ENCODE measurements at places on chromosomes 7 and 10.

DNA sequence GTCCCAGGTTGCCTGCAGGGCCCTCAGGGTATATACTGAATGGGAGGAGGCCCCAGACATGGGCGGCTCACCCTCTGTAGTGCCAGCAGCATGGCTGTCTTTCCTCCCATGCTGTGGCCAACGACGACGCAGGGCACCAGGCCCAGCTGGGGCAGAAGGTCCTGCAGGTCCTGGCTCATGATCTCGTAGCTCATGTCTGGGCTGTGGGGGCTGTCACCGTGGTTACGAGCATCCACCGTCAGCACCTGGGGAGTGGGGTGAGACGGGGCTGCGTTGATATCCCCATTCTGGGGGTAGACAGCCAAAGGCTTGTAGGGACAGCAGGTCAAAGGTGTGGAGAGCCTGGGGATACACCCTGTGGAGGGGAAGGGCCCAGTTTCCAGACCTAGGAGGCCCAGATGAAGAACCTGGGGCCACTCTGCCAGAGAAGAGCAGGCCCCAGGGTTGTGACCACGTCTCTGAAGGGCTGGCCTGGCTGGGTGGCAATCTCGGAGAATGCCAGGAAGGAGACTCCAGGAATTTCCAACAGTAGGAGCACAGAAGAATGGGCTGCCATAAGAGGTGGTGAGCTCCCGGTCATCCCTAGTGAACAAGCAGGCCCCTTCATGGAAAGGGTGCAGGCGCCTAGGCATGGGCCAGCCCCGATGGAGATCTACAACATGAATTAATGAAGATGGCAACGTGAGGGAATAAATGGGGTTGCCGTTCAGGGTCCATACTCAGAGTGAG is 947 bp downstream of the ABHD11 start:
- no peak for DNase-seq

DNA sequence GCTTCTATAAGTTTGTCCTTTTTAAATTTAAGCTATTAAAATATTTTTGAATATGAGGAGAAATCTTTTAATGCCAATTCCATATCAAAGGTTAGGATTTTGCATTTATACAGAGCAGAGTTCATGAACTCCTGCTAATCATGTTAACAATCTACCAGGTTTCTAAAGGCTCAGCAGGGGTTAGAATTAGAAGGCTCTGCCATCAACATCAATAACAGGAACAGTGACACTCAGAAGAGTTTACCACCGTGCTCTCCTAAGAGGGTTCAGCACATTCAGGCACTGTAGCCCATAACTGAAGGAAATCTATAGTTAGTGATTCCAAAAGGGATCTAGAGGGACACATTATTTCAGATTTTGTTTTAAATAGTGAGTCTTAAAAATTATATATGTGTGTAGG is 100.1 kb downstream of the HOXA1 start:
- DNase-seq = peak; percentile 22

GRCh38 chr10:70493660-70494234 is 15.2 kb downstream of the PALD1 start:
- no peak for DNase-seq

- DNase-seq = no peak
Observed at GRCh38 chr10:99730026-99730425, 1.9 kb downstream of the COX15 start.

DNA sequence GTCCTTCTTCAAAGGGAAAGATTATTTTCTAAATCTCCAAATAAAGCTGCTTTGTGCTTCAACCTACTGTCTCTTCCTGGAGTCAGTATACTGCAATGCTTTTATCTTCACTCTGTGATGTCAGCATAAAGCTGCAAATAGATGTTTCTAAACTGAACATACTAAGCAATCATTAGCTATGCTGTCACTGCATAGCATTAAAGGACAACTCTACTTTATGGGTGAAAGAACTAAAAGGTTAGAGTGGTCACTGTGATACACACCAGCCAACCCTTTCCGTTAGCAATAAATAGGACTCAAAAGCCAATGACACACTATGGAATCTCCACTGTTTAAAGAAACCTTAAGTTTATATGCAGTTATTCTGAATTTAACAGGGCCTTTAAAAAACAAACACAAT is 1.8 kb downstream of the CCDC186 start:
- no peak for DNase-seq

DNA sequence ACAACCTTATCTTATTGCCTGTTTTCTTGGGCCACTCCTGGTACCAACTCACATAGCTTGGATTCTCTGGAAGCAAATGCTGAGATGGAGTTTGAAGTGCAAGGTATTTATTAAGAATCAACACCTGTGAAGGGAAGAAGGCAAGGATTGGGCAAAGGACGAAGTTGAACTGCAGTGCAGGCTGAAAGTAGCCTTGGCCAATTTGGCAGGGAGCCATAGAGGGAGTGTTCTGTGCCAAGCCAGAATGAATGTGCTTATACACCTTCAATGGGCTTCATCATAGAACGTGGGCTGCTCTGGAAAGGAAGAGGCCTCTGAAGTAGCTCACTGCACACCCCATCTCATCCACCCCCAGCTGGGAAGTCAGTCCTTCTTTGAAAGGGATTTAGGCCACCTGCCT is 79.8 kb upstream of the IFRD1 start:
- DNase-seq = no peak

GRCh38 chr7:157477550-157478212 is 140.9 kb downstream of the DNAJB6 start:
- DNase-seq = no peak

DNA sequence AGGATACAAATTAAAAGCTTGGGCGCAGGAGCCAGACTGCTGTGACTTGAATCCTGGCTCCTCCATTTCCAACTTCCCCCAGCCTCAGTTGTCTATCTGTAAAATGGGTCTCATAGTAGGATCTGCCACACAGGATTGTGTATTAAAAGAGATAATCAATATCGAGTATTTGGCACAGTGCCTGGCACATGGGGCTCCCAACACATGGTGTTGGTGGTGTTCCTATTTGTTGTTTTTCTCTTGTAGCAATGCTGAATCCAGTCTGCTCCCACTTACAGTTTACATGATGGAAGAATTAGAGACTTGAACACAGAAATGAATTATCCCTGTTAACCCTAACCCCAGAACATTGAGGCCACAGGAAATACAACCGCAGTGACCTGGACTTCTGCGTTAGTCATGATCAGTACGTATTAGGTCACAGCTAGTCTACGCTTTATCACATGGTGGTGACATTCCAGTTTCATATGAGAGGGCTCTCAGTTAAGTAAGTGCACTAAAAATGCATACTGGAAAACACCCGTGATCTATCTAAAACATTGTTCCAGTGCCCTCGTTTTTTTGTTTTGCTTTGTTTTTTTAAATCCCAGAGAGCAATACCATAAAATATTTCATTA is 169.5 kb upstream of the KLF14 start:
- DNase-seq = no peak

GRCh38 chr10:125265579-125265955 is 105.2 kb upstream of the CTBP2 start:
- no peak for DNase-seq

- DNase-seq = no peak
Observed at GRCh38 chr7:82167558-82168314, 275.8 kb downstream of the CACNA2D1 start.

DNA sequence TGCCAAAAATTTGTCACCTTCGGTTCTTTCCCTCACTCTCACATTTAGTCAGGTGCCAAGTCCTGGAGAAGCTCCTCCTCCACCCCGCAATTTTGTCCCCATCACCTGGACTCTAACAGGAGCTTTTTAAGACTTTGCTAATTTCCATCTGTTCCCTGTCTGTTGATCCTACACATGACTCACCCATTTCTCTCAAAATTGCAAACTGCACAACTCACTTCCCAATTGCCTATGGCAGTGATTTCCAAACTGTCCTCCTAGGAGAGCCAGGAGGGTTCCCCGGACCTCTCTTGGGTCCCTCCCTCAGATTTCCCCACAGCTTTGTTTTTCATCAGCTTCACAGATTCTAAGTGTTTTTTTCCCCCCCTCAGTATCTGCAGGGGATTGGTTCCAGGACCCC is 120.3 kb downstream of the WNT2 start:
- no peak for DNase-seq

DNA sequence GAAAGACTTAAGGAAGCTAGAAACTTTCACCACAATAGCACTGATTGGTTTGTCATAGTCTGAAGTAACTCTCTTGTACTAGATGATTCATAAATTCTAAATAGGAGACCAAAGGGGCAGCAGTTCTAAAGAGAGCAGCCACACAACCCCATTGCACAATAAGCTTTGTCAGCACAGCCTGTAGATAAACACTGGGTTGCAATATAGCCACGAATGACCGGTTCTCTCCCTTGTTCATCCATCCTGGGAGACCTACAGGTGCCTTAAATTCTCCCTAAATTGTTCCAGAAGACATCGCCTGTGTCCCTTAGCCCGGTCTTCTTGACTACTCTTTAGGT is 167.0 kb downstream of the SNX13 start:
- no peak for DNase-seq

DNA sequence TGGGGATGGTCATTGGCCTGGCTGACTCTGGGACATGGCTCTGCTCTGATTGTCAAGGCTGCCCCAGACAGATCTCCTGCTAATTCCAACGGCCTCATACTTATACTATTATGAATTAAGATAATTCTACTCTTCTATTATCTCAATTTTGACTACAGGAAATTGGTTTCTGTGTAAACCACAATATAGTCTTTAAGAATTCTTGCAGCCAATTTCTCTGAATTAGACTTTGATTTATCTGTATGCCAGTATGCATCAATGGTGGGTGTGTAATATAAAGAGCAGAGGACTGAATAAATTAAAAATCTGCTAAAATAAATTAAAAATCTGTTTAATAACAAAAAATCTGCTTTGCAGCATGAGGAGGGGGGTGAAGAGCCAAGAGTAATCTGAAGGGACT is 27.0 kb downstream of the HIBADH start:
- DNase-seq = no peak

DNA sequence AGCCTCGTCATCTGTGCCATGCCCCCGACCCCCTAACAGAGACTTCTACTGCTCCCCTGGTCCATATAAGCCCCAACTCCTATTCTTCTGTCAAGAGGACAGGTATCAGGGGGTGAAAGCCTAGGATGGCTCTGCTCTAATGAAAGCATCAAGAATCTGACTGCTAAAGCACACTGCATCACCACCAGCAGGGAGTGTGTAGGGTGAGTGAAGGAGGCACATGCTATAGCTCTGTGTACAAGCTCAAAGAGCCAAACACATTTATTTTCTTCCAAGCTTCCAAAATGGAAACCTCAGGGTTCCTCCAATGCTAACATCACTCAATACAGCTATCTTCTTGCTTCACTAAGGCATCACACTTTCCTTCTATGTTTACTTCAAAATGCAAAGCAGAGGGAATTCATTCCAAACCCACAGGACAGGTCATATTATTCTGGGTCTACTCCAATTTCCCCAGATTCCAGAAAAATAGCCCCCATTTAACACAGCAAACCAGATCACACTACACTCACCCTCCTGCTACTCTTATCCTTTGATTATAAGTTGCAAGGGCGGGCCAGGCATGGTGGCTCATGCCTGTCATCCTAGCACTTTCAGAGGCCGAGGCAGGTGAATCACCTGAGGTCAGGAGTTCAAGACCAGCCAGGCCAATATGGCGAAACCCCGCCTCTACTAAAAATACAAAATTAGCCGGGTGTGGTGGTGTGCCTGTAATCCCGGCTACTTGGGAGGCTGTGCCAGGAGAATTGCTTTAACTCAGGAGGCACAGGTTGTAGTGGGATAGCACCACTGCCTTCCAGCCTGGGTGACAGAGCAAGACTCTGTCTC is 36.6 kb downstream of the RHEB start:
- no peak for DNase-seq

GRCh38 chr10:72765051-72765745 is 73.3 kb downstream of the MCU start:
- DNase-seq = no peak

DNA sequence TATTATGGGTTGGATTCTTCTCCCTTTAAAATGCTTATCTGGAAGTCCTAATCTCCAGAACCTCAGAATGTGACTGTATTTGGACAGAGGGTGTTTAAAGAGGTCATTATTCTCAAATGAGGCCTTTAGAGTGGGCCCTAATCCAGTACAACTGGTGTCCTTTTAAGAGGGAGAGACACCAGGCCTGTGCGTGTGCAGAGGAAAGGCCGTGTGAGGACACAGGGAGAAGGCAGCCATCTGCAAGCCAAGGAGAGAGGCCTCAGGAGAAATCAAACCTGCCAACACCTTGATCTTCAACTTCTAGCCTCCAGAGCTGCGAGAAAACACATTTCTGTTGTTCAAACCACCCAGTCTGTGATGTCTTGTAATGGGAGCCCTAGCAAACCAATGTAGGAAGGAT is 235.4 kb upstream of the MYO3A start:
- no peak for DNase-seq

GRCh38 chr7:63925626-63926460 is 72.8 kb upstream of the ZNF722 start:
- DNase-seq = no peak

DNA sequence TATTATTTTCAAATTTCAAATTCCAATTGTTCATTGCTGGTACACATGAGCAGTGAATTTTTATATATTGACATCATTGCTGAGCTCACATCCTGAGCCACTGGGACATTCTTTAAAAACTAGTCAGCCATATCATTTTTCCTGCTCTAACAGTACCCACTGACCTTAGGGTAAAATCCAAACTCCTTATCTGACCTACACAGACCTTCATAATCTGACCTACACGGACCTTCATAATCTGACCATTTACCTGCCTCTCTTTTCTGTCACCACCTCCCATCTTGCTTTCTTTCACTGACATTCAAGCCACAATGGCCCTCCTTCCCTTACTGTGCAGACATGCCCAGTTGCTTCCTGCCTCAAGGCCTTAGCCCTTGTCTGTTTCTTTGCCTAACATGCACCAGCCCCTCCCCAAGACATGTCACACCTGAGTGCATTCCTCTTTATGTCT is 16.1 kb upstream of the CUZD1 start:
- DNase-seq = no peak

- no peak for DNase-seq
Observed at GRCh38 chr7:18886832-18887231, 230.6 kb downstream of the TWIST1 start.

GRCh38 chr10:125991392-125991791 is 95.0 kb downstream of the FANK1 start:
- no peak for DNase-seq

GRCh38 chr10:95391164-95391563 is 100.4 kb upstream of the PDLIM1 start:
- no peak for DNase-seq

- DNase-seq = no peak
Observed at GRCh38 chr7:158543840-158544239, 43.8 kb downstream of the PTPRN2 start.

All from HEK293T (cell line).